ENCODE measurements at places on chromosomes 7 and 10.

- DNase-seq = no peak
Observed at GRCh38 chr7:19307554-19307953, 162.3 kb upstream of the FERD3L start.

DNA sequence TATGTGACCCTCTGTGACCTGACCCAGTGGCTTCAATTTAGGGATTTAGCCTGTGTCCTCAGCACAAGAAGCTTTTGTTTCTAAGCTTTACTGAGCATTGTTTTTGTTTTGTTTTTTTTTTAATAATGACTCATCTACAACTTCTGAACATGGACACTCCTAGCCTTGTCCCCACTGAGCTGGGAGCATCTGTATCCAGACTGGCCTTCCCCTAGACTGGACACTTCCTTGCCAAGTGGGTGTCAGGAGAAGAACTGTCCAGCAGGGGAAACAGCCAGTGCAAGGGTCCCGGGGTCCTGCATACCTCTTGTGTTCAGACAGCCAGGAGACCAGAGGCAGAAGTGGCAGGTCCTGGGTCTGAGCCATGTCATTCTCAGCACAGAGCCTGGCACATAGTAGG lies 108.6 kb downstream of the TMEM130 start:
- DNase-seq = no peak

DNA sequence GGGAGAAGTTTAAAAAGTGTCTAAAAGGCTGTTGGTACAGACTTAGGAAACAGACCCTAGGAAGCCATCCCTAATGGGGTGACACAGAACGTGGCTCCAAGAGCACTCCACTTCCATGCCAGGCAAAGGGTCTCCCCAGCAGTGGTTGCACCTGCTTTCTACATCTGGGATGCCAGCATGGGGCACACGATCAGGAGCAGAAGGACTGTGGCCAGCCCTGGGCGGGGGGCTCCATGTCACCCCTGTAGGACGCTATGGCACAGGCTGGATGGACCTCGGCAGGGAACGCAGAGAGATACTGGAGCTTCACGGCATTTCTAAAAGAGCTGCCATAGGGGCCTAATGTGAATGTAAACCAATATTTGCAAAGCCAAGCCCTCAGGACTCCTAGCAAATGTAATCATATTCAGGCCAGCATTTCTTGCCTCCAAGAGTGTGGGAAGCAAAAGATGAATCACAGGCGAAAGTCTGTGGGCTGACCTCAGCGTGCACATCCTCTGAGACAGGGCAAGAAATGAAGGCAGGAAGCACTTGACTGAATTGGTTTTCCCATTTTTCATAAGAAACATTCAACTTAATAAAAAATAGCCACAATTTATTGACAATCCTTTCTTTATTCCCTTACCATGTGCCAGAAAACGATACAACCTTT lies 93.9 kb downstream of the ATXN7L1 start:
- no peak for DNase-seq

DNA sequence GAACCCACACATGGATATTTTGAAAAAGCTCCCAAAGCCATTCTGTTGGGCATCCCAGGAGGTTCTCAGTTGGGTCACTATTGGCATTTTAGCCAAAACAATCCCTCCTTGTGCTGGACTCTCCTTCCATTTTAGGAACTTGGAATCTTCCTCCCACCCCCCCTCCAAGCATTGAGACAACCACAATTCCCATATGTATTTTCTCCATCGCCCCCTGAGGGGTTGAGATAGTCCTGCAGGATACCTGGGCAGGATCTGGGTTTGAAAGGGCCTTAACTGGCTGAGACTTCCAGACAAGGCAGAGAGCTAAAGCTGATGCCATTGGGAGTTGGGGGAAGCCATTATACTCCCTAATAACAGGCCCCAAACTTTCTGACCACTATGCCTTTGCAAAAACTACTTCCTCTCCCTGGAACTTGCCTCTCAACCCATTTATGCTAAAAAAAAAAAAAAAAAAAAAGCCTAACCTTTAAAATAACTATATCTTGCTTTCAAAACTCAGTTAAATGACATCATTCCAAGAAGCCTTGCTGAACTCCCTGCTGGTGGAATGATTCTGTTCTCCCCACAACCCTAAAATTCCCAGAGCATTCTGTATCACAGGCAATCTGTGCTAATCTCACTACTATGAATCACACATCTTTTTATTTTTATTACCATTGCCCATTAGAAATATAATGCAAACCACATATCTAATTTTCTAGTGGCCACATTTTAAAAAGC lies 77.5 kb upstream of the PDE1C start:
- no peak for DNase-seq

- DNase-seq = no peak
Observed at GRCh38 chr7:126449611-126450268, 803.0 kb downstream of the GRM8 start.

DNA sequence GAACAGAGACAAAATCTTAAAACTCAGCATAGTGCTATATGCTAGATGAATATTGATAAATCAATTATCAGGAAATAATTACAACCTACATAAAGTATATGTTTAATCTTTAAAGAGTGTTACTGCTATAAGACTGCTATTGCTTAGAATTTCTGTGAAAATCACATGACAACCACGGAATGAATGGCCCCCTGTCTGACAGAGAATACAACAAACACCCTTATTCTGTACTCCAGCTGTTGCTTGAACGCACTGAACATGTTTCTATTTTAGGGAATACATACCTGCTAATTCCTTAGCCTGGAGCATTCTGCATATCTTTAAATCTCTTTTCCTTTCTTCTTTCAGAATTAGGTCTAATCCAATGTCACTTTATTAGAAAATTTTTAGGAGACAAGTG lies 452.4 kb upstream of the PHF14 start:
- DNase-seq = no peak

DNA sequence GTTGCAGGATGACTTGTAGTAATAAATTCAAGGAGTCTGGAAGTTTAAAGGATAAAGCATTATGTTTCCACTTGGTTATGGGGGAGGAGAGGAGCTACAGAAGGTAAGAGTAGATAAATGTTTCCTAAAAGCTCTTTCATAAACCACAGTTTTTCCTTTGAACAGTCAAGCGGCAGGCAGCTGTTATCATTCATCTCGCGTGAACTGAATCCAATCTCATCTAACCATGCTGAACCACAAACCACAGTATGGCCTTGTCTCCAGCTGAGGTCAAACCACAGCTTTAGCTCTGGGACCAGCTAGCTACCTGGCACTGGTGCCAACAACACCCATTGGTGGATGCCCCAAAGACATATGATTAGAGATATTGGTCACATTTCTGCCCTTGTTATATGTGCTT lies 63.3 kb downstream of the NOC3L start:
- no peak for DNase-seq

DNA sequence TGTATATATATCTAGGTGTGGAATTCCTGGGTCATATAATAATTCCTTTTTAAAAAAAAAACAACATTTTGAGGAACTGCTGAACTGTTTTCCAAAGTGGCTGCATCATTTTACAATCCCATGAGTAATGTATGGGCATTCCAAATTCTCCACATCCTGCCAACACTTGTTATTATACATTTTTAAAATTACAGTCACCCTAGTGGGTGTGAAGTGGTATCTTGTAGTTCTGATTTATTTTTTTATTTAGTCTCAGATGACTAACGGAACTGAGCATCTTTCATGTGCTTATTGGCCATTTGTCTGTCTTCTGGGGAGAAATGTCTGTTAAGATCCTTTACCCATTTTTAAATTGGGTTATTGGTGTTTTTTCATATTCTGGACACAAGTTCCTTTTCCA lies 12.0 kb upstream of the KLHL7 start:
- DNase-seq = no peak

- DNase-seq = no peak
Observed at GRCh38 chr7:48118041-48118440, 29.0 kb downstream of the UPP1 start.

DNA sequence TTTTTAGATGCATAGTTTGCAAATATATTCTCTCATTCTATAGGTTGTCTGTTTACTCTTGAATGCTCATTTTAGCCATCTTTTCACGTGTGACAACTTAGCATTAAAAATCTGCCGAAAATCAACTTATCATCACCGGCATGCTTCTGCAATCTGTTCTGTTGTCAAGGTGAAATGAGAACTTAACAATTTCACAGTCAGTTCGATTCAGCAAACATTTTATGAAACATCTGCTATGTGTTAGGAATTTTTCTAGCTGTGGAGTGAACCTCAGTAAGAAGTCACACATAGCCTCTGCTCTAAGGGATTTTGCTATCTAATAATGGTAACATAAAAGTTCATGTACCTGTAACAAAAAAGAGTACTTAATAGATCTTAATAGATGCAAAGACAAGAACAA lies 256.1 kb downstream of the ZWINT start:
- DNase-seq = no peak

- DNase-seq = no peak
Observed at GRCh38 chr10:79397051-79397450, 48.4 kb downstream of the ZCCHC24 start.

DNA sequence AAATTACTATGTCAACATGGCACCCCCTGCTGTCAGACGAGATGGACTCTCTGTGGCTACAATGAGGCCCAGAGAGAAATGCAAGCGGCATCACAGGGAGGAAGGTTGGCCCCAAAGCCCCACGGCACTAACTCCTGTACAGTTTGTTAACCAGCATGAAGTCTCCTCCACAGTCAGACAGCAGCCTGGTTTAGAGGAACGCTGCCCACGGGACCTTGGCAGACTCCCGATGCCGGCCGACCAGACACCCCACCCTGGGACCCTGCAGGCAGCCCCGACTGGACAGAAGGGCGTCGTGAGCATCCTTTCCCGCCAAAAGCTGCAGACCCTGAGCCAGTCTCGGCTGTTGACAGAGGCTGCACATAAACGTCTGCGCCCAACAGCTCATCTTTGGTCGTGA lies 158.8 kb downstream of the DIP2C start:
- DNase-seq = no peak

DNA sequence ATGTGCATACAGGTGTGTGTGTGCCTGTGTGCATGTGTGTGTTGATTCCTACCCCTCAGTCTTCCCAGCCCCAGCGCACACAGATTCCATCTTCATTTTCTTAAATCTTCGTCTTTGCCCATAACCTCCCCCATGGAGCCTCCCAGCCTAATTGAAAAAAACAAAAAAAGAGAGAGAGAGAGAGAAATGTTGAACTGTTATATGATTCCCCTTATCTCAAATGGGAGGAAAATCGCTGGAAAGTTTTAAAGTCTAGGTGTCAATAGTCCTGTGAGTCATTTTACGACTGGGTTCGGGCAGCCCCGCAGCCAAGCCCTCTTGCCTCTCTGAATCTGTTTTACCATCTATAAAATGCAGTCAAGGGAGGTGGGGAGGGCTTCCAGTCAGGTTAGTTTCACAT lies 60.9 kb downstream of the SPOCK2 start:
- peak; percentile 47 for DNase-seq

GRCh38 chr10:23399701-23400144 lies 39.2 kb upstream of the OTUD1 start:
- no peak for DNase-seq

DNA sequence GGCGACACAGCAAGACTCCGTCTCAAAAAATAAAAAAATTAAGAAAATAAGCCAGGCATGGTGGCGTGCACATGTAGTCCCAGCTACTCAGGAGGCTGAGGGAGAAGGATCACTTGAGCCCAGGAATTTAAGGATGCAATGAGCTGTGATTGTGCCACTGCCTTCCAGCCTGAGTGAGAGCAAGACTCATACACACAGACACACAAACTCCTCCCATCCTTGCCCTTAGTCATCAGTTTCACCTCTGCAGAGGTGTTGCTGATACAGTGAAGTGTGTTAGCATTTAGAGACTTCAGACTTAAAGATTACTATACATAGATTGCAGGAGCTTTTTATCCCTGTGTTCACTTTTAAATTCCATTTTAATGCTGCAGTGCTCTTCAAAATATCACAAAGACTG lies 5.5 kb upstream of the H2AZ2 start:
- no peak for DNase-seq
